ENCODE measurements at places on chromosomes 1 and 21.
A peak's percentile ranks its signal among the peaks of the same experiment; 100 is the strongest.

- no peaks in the 10 kb centered on the region for H3K27me3 ChIP-seq
- no peak for DNase-seq
- no peak overlapping the region for H3K27ac ChIP-seq
- no peaks in the 10 kb centered on the region for H3K36me3 ChIP-seq
- H3K4me3 ChIP-seq: no peak overlapping the region
Observed at GRCh38 chr1:101221945-101222429, 14.8 kb upstream of the S1PR1 start.

- no peak for DNase-seq
- H3K4me1 ChIP-seq: no peaks in the 10 kb centered on the region
- H3K36me3 ChIP-seq: peaks cover 95% of the 10 kb centered on the region
- H3K27me3 ChIP-seq: no peaks in the 10 kb centered on the region
- no peak overlapping the region for H3K4me3 ChIP-seq
Observed at GRCh38 chr1:161843156-161843555, 77.0 kb downstream of the ATF6 start.

DNA sequence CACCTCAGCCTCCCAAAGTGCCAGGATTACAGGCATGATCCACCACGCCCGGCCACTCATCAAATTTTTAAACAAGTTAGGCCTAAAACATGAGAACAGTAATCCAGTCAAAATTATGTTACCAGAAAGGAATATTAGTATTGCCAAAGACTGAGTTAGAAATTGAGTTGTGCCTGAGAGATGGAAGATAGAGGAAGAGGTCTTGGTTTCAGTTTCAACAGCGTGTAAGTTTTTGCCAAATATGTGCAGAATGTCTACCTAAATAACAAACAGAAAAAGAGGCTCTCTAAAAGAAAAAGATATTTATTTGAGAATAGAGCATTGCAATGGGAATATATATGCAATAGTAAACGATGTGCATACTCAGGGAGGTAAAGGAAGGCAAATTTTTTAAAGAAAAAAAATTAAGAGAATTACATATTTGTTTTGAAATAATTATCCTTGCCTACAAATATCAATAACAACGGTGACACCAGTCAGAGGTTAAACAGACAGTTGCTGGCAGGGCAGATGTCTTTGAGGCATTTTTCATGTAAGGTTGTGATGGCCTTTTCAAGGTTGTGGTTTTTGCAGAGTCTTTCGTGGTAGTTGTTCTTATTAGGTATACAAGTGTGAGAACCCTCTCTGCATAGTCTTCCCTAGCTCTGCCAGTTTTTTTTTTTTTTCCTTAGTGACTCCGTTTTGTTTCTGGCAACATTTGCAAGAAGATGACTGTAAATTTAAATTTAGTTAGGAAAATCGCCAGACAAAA, 2.2 kb upstream of the CD1B start:
- DNase-seq: peak; percentile 28
- no peaks in the 10 kb centered on the region for H3K36me3 ChIP-seq
- H3K4me3 ChIP-seq: no peak overlapping the region
- H3K27ac ChIP-seq: peak overlapping the region; percentile 29
- H3K27me3 ChIP-seq: no peaks in the 10 kb centered on the region
- peaks cover 40% of the 10 kb centered on the region for H3K4me1 ChIP-seq

GRCh38 chr1:246131095-246131494, 376.0 kb downstream of the SMYD3 start:
- no peak overlapping the region for H3K27ac ChIP-seq
- H3K4me1 ChIP-seq: no peaks in the 10 kb centered on the region
- H3K27me3 ChIP-seq: no peaks in the 10 kb centered on the region
- H3K4me3 ChIP-seq: no peak overlapping the region
- DNase-seq: no peak
- H3K36me3 ChIP-seq: no peaks in the 10 kb centered on the region

DNA sequence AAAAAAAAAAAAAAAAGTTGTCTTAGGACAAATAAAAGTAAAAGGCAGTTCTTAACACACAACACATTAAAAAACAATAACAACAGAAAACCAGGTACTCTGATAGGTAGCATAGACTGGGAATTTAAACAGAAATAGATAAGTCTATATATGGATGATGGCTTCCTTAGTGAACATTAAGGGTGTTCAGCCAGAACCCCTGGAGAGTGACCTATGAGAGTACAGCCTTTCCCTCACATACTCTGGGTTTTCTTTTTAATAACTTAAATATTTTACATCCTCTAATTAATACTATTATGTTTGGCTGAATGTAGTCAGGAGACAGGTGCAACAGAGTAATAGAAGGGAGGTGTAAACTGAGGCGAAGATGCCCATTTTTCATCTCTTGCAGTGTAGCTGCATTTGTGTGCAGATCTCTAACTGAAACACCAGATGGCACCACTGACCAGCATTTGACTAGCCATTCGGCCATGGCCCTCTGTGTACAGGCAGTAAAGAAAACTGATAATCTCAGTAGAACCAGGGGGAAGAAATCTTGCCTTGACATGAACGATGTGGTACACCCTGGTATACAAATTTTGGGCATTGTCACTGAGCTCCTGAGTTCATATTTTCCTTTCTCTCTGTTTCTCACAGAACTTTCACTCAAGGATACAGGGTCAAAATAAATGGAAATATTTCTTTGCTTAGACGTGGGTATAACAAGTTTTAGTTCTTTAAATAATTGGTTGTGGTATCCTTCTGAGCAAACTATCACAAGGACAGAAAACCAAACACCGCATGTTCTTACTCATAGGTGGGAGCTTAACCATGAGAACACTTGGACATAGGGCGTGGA, 7.6 kb downstream of the TTF2 start:
- no peaks in the 10 kb centered on the region for H3K27me3 ChIP-seq
- no peak overlapping the region for H3K27ac ChIP-seq
- peaks cover 66% of the 10 kb centered on the region for H3K36me3 ChIP-seq
- H3K4me1 ChIP-seq: no peaks in the 10 kb centered on the region

DNA sequence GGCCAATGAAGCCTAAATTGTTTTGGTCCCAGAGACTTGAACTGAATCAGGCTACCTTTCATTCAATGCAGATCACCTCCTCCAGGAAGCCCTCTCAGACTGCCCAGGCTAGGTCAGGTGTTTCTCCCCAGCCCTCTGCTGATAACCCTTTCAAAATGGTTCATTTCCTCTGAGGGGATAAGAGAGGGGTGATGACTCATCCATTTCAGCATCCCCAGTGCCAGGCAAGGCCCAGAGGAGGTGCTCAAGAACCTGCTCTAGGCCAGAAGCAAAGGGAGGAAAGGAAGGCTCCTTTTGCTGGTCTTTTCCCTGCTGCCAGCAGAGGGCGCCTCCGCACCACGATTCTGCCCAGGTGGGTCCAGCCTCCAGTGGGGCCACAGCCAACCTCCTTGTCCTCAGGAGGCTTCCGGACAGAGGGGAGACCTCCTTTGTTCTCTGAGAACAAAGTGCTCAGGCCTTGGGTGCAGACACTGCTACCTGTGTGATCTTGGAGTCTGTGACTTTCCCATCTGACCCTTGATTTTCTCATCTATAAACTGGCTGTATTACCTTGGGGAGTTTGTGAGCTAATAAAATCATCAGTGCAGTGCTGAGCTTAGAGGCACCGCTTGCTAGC, 45.3 kb upstream of the ARHGEF10L start:
- H3K27ac ChIP-seq: no peak overlapping the region
- no peak overlapping the region for H3K4me3 ChIP-seq
- H3K4me1 ChIP-seq: no peaks in the 10 kb centered on the region
- peak; percentile 70 for DNase-seq

DNA sequence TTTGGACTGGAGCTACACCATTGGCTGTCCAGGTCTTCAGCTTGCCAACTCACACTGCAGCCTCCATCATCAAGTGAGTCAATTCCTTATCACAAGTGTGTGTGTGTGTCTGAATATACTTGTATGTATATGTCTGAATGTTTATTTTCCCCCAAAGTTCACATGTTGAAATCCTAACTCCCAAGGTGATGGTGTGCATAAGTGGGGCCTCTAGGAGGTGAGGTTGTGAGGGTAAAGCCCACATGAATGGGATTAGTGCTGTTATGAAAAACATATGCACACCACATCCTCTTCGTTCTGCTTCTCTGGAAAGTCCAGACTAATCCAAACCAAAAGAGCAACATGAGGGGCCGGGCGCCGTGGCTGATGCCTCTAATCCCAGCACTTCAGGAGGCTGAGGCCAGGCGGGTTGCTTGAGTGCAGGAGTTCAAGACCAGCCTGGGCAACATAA, 48.7 kb upstream of the LBR start:
- H3K4me1 ChIP-seq: peaks cover 13% of the 10 kb centered on the region
- H3K27ac ChIP-seq: no peak overlapping the region
- no peaks in the 10 kb centered on the region for H3K36me3 ChIP-seq
- no peaks in the 10 kb centered on the region for H3K27me3 ChIP-seq
- no peak for DNase-seq
- H3K4me3 ChIP-seq: no peak overlapping the region

DNA sequence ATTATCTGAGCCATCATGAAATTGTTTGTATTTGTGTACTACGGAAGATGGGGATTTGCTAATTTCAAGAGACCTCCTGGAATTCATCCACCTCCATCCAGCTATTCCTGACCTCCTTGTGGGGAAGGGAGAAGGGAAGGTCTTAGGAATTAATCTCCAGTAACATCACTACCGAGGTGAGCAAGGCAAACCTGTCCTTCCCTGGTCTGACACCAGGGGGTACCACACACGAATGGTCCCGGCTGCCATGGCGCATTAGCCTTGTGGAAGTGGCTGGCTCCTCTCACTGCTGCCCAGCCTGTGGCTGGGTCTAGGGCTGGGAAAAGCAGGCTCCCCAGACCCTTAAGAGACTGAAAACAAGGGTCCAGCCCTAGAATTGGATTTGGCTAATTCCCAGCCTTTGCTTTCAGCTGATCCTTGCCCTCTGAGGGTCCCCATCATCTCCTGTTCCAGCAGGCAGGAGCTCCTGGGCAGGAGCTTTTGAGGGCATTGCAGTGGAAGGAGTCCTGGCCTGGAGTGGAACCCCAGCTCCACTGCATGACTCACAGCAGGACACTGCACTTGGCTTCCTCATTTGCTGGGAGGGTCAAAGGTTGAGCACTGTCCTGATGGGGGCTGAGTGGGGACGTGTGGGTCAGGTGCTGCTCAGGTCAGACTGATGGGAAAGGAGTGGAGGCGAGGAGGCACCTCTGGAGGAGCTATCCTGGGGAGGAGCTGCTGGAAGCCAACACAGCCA, 34.8 kb downstream of the RIMS3 start:
- H3K4me1 ChIP-seq: peaks cover 5% of the 10 kb centered on the region
- no peaks in the 10 kb centered on the region for H3K27me3 ChIP-seq
- DNase-seq: no peak
- no peaks in the 10 kb centered on the region for H3K36me3 ChIP-seq
- no peak overlapping the region for H3K4me3 ChIP-seq

GRCh38 chr1:234507626-234508387, 28.8 kb upstream of the TARBP1 start:
- no peaks in the 10 kb centered on the region for H3K36me3 ChIP-seq
- H3K27me3 ChIP-seq: no peaks in the 10 kb centered on the region
- peaks cover 27% of the 10 kb centered on the region for H3K4me1 ChIP-seq
- no peak overlapping the region for H3K4me3 ChIP-seq

DNA sequence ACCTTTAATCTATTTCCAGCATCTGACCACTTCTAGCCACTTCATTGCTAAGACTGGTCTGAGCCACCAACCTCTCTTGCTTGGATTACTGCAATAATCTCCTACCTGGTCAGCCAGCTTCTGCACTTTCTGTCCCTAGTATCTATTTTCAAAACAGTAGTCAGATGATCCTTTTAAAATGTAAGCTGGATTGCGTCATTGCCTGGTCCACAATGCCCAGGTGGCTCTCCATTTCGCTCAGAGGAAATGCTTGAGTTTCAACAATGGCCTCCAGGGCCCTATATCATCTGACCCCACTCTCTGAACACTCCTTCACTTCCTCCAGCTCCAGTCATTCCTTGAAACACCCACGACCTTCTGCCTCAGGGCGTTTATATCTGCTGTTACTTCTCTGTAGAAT, 2.3 kb downstream of the FYB2 start:
- DNase-seq: no peak
- no peak overlapping the region for H3K27ac ChIP-seq
- H3K4me1 ChIP-seq: no peaks in the 10 kb centered on the region
- no peaks in the 10 kb centered on the region for H3K36me3 ChIP-seq

- DNase-seq: no peak
- H3K36me3 ChIP-seq: no peaks in the 10 kb centered on the region
- H3K27ac ChIP-seq: no peak overlapping the region
- no peaks in the 10 kb centered on the region for H3K27me3 ChIP-seq
- H3K4me1 ChIP-seq: no peaks in the 10 kb centered on the region
Observed at GRCh38 chr21:36916718-36917117, 49.8 kb downstream of the HLCS start.

GRCh38 chr1:212698467-212699103, 1.1 kb downstream of the BATF3 start:
- H3K27ac ChIP-seq: no peak overlapping the region
- DNase-seq: no peak
- peaks cover 29% of the 10 kb centered on the region for H3K4me1 ChIP-seq
- peaks cover 51% of the 10 kb centered on the region for H3K27me3 ChIP-seq

Data from CD14-positive monocyte (primary cell).